ENCODE measurements at places on chromosomes 11 and 22.

DNA sequence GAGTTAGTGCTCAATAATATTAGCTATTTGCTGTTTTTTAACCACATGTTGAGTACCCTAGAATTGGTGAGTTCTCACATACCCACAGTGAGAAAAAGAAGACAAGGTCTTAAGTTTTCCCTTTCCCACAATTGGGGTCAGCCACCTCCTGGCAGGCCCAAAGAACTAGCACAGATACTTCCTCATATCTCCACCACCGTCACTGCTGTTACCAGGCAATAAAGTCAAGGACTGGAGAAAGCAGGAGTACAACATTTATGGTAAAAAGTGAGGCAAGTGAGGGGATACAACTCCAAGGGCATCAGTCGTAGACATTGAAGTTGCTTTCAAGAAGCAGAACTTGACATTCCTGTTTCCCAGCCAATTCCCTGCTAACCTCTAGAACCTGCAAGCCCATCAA is 19.6 kb downstream of the ELP4 start:
- no peak for DNase-seq

- no peak for DNase-seq
These were observed 7.8 kb downstream of the DCPS start for GRCh38 chr11:126311401-126312291.

- no peak for DNase-seq
These were observed 61.6 kb downstream of the MORC2 start for GRCh38 chr22:30906946-30907345.

- no peak for DNase-seq
These were observed 15.1 kb upstream of the RRAS2 start for GRCh38 chr11:14373941-14374646.

GRCh38 chr11:67345920-67346819 is 7.2 kb downstream of the POLD4 start:
- no peak for DNase-seq

- no peak for DNase-seq
These were observed at the start of gene PDGFB for GRCh38 chr22:39244496-39245129. TSS of gene PDGFB (minus strand) at chr22:39244982. CDS start at chr22:39243963, 1,019 bp downstream.

DNA sequence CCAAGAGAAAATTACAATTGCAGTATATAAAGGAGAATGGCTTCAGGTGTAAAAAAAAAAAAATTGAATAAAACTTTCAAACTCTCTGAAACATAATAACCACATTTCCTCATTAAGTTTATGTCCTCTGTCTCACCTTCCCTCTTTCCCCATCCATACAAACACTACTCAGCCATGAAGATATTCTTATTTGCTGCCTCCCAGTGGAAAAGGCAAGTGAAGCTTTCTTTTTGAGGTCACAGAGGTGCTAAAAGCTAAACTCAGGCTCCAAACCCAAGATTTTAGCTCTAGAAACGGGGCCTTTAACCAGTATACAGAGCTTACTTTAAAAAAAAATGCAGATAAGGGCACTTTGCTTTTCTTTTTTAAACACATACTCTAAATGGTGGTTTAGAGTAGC is 1568.5 kb downstream of the FAM181B start:
- DNase-seq = no peak

DNA sequence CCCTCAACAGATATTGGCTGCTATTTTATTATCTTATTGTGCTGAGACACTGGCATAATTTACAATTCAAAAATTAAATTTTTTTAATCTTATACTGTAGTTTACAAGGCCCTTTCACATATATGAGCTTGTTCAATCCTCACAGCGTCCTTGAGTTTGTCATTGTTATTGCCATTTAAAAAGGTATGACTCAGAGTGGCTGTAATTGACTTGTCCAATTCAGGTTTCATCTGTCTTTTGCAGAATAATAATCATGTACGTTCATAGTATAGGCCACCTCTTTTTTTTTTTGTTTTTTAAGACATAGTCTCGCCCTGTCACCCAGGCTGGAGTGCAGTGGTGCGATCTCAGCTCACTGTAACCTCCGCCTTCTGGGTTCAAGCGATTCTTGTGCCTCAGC is 11.5 kb downstream of the PTPRJ start:
- no peak for DNase-seq

DNA sequence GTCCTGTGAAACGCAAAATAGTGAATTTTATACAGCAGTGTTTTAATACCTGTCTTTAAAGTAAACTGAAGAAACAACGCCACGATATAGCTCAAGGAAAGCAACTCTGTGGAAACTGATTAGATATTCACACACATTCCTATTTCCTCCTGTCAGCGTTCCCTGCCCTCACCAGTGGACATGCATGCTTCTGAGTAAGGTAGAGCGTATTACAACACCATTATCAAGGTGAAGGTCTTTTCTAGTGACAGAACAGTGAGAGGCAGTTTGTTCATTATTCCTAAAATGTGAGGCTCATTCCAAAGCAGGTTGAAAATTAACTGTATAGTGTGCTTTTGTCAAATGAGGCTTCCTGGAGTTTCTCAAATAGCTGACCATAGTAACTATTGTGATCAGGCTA is 153.1 kb downstream of the DDX10 start:
- DNase-seq = no peak

GRCh38 chr11:94400839-94401772 is at the start of gene GPR83:
TSS of gene GPR83 (minus strand) at chr11:94401419. CDS start at chr11:94401247, 172 bp downstream.
- no peak for DNase-seq

DNA sequence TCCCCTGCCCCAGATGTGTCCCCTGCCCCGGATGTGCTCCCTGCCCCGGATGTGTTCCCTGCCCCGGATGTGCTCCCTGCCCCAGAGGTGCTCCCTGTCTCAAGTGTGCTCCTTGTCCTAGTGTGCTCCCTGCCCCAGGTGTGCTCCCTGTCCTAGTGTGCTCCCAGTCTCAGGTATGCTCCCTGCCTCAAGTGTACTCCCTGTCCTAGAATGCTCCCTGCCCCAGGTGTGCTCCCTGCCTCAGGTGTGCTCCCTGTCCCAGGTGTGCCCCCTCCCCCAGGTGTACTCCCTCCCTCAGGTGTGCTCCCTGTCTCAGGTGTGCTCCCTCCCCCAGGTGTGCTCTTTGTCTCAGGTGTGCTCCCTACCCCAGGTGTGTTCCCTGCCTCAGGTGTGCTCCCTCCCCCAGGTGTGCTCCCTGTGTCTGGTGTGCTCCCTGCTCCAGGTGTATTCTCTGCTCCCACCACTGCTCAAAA is 48.7 kb upstream of the RASD2 start:
- DNase-seq = no peak

GRCh38 chr11:44764583-44764982 is 37.8 kb downstream of the TSPAN18 start:
- no peak for DNase-seq
